ENCODE measurements at places on chromosomes 4 and X.

DNA sequence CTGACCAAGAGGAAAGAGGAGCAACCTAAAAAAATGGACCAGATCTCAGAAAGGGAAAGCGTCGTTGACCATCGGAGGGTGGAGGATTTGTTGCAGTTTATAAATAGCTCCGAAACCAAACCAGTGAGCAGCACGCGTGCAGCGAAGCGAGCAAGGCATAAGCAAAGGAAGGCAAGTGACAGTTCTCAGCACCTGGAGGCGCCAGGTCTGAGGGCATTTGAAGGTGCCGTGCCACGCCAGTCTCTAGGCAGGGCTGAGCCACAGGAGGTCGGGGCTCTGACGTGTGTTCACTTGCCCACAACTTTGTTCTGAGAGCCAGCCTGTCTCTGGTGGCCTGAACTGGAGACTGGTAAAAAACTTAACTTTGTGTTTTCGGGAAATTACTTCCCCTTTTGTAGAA, 59.7 kb downstream of the TNIP2 start:
- DNase-seq = no peak

- DNase-seq = no peak
Measured at GRCh38 chr4:102683881-102684609, 76.7 kb downstream of the MANBA start.

DNA sequence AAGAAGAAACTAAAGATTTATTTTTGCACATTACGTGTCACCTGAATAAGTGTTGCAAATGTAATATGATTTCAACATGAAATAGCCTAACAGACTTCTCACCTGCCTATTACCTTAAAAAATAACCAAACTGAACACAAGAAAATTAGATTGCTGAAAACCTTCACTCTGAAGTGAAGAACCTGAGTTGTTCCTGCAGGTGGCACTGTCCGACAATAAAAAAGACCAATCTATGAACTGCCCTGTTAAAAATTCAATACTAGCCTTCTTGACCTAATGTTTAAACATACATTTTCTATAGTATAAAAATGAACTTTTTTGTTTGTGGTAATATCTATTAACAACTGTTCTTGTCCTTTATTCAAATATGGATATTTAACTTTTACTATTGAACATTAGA, 69.2 kb upstream of the PNPLA4 start:
- DNase-seq = no peak

DNA sequence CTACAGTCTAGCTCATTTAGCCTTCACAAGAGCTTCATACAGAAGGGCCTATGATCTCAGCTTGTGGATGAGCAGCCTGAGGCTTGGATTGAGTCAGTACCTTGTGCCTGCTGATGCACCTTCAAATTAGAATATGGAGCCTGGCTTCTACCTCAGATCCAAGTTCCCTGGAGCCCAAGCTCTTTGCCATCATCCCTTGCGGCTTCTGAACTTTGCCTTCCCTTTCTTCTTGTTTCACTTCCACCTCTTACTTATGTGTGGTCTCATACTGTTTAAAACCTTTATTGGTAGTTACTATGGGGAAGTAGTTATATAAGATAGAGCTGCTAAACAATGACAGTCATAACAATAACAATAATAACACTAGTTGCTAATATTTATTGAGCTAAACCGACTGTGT, 84.3 kb upstream of the AFF2 start:
- DNase-seq = no peak

Data from GOT3 (cell line).